ENCODE measurements at places on chromosomes 4 and X. TPM values are rescaled to one million over a fixed set of nuclear protein-coding genes. Genes with fewer than 3 reads are reported as not detected.
A peak's percentile ranks its signal among the peaks of the same experiment; 100 is the strongest.

The COX7B2 gene
- not detected for total RNA-seq

DNA sequence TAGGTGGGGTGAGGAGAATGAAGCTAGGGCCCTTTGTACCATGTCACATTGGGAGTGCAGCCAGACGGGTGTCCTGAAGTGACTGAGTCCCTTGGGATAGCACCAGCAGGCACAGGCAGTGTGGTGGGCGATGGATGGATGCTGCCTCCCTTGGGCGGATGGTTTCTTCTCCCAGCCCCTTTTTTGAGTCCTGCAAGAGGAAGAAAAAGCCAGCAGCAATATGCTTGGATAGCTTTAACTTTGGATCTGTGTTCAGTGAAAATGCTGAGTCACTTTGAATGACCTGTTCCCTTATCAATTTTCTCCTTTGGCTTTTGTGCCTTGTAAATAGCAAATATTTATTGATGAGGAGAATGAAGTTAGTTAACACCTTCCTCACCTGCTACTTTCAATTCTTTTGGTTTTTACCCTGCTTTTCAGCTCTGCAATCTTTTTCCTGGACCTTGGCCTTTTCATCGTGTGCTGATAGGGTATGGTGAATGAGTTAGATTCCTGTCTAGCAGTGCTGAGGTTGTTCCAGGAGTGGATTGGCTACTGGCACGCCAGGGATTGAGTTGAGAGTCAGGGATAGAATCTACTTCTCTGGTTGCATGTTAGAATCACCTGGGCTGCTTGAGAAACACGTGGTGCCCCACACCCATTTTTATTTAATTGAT, 10.2 kb downstream of the DCUN1D4 start:
- H3K4me3 ChIP-seq, result no peak overlapping the region
- no peak for DNase-seq
- peaks cover 14% of the 10 kb centered on the region for H3K36me3 ChIP-seq
- H3K27ac ChIP-seq, result no peak overlapping the region

The FAM47E gene
- total RNA-seq, result not detected

GRCh38 chr4:24781999-24782745, 13.2 kb upstream of the SOD3 start:
- DNase-seq, result no peak
- no peak overlapping the region for H3K4me3 ChIP-seq
- no peaks in the 10 kb centered on the region for H3K36me3 ChIP-seq
- H3K27me3 ChIP-seq, result peaks cover 2% of the 10 kb centered on the region

The CSAG1 gene
- not detected for total RNA-seq

GRCh38 chr4:169846396-169846795, 88.7 kb upstream of the HPF1 start:
- no peaks in the 10 kb centered on the region for H3K36me3 ChIP-seq
- no peaks in the 10 kb centered on the region for H3K4me1 ChIP-seq
- no peak for DNase-seq
- peaks cover 6% of the 10 kb centered on the region for H3K27me3 ChIP-seq
- no peak overlapping the region for H3K4me3 ChIP-seq
- no peak overlapping the region for H3K27ac ChIP-seq

DNA sequence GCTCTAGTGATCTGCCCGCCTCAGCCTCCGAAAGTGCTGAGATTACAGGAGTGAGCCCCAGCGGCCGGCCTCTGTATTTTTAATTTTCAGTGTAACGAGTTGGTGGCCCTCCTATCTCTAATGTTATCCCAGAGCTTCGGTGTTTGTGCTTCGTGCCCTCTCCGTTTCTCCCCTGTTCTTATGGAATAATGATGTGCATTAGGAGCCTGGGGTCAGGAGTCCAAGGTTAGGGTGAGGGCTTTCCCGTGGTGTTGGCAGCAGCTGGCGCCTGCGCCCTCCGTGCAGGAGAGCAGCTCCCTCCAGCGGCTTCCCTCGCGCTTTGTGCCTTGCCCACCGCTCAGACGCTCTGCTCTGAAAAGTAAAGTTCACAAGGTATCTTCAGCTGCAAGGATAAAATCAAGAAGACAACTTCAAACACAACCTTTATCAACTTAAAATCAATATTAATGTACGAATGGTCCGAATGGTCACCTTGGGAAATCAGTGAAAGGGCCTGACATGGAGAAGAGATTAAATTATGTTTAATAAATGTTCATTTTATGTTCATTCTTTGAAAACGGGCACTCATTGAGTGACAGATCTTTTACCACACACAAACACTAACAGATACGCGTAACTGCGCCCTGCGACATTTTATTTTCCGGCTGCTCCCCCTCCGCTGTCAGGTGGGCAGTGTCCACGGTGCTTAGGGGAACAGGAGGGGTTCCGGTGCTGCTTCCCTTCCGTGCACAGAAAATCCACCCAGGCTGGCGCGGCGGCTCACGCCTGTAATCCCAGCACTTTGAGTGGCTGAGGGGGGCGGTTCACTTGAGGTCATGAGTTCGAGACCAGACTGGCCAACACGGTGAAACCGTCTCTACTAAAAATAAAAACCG, 62.4 kb downstream of the TRAPPC11 start:
- peak overlapping the region; percentile 57 for H3K4me3 ChIP-seq
- peak; percentile 67 for DNase-seq
- H3K27me3 ChIP-seq, result peaks cover 7% of the 10 kb centered on the region
- peaks cover 11% of the 10 kb centered on the region for H3K4me1 ChIP-seq
- H3K27ac ChIP-seq, result no peak overlapping the region

The GABRG1 gene
- not detected for total RNA-seq

- peaks cover 21% of the 10 kb centered on the region for H3K4me1 ChIP-seq
- peak overlapping the region; percentile 32 for H3K4me3 ChIP-seq
- H3K27ac ChIP-seq, result no peak overlapping the region
- peaks cover 78% of the 10 kb centered on the region for H3K27me3 ChIP-seq
These were observed 2.2 kb downstream of the NKX6-1 start for GRCh38 chr4:84496706-84497503.

GRCh38 chr4:152424977-152425376, 110.9 kb downstream of the FBXW7 start:
- H3K27ac ChIP-seq, result no peak overlapping the region
- H3K36me3 ChIP-seq, result peaks cover 7% of the 10 kb centered on the region
- H3K27me3 ChIP-seq, result no peaks in the 10 kb centered on the region
- no peak for DNase-seq
- H3K4me1 ChIP-seq, result peaks cover 30% of the 10 kb centered on the region

DNA sequence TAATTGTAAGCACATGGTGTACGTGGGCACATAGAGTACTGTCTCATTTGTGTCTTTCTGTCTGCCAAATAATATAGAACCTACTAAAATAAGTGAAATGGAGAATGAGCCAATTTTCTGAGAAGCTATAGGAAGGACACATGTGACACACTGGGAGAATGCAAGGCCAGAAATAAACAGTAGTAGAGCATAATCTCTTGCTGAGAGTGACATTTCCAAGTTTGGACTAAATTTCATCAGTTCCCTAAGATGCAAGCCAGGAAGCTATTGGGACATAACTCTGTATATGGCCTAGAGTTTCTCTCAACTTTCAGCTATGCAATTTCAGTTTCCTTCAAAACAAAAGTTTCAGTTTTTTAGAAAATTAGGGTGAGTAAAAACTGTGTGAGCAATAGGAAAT, 638.7 kb downstream of the PCDH18 start:
- DNase-seq, result no peak
- no peak overlapping the region for H3K4me3 ChIP-seq
- no peaks in the 10 kb centered on the region for H3K4me1 ChIP-seq
- no peaks in the 10 kb centered on the region for H3K27me3 ChIP-seq

Measured in activated CD4-positive, alpha-beta memory T cell treated with anti-CD3 and anti-CD28 coated beads for 36 hours (primary cell).